ENCODE measurements at places on chromosomes 4 and X.

GRCh38 chrX:652341-652741, 21.8 kb downstream of the SHOX start:
- H3K4me3 ChIP-seq: no peak overlapping the region
- H3K27me3 ChIP-seq: peaks cover 7% of the 10 kb centered on the region
- DNase-seq: no peak
- H3K27ac ChIP-seq: no peak overlapping the region
- no peaks in the 10 kb centered on the region for H3K4me1 ChIP-seq

- H3K4me3 ChIP-seq: no peak overlapping the region
- no peaks in the 10 kb centered on the region for H3K4me1 ChIP-seq
- H3K36me3 ChIP-seq: no peaks in the 10 kb centered on the region
- peak overlapping the region; percentile 7 for H3K27ac ChIP-seq
- H3K27me3 ChIP-seq: no peaks in the 10 kb centered on the region
- no peak for DNase-seq
Observed at GRCh38 chr4:147822128-147822527, 90.2 kb downstream of the ARHGAP10 start.

GRCh38 chrX:109785053-109785452, 52.0 kb upstream of the ACSL4 start:
- no peaks in the 10 kb centered on the region for H3K36me3 ChIP-seq
- no peak overlapping the region for H3K27ac ChIP-seq
- no peak for DNase-seq
- H3K4me3 ChIP-seq: no peak overlapping the region
- H3K27me3 ChIP-seq: no peaks in the 10 kb centered on the region

- H3K36me3 ChIP-seq: peaks cover 20% of the 10 kb centered on the region
- H3K4me1 ChIP-seq: peaks cover 10% of the 10 kb centered on the region
- H3K27me3 ChIP-seq: no peaks in the 10 kb centered on the region
- DNase-seq: no peak
- no peak overlapping the region for H3K27ac ChIP-seq
- H3K4me3 ChIP-seq: no peak overlapping the region
Observed at GRCh38 chr4:67436742-67437141, 108.6 kb downstream of the CENPC start.

DNA sequence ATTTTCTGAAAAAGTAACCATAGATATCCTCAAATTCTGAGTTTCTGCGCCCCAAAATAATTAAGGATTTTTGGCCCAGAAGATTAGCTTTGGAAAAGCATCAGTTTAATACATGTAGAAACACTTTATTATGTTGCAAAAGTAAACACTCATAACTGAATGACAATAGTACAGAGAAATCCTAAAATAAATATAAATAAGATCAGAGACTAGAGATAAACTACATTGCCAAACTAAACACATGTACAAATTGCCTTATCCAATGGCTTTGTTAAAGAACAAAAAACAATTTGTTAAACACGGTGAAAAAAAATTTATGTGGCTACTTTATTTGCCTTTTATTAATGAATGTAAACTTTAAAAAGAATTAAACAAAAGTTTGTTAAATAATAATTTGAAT, 17.5 kb downstream of the SPOCK3 start:
- no peak overlapping the region for H3K4me3 ChIP-seq
- DNase-seq: no peak
- H3K36me3 ChIP-seq: no peaks in the 10 kb centered on the region
- no peaks in the 10 kb centered on the region for H3K27me3 ChIP-seq
- no peak overlapping the region for H3K27ac ChIP-seq
- H3K4me1 ChIP-seq: no peaks in the 10 kb centered on the region
